ENCODE measurements at places on chromosomes 5 and 9.

GRCh38 chr9:95084254-95084934 lies 233.1 kb downstream of the FANCC start:
- no peak for DNase-seq

GRCh38 chr9:84891924-84892323 lies 222.4 kb downstream of the NTRK2 start:
- DNase-seq: no peak

GRCh38 chr5:54415896-54416601 lies 39.5 kb upstream of the HSPB3 start:
- DNase-seq: no peak

- DNase-seq: peak; percentile 5
These were observed 135.0 kb downstream of the NMUR2 start for GRCh38 chr5:152270096-152270495.

DNA sequence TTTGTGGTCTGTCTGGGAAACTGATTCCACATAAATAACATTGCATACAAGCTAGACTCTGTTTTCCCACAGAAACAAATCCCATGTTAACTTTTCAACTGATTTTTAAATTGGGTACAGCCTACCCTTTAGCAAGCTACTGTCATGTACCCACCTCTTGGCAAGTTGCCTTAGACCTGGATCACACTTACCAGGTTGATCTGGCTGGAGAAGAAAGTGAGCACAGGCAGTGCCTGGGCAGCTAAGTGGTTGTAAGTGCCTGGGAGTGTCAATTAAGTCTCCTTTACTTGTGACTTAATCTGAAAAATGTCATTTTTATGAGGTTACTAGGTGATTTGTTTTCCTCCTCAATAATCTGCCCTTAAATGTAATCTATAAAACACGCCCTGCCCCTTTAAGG lies 336.4 kb downstream of the ARL15 start:
- no peak for DNase-seq

DNA sequence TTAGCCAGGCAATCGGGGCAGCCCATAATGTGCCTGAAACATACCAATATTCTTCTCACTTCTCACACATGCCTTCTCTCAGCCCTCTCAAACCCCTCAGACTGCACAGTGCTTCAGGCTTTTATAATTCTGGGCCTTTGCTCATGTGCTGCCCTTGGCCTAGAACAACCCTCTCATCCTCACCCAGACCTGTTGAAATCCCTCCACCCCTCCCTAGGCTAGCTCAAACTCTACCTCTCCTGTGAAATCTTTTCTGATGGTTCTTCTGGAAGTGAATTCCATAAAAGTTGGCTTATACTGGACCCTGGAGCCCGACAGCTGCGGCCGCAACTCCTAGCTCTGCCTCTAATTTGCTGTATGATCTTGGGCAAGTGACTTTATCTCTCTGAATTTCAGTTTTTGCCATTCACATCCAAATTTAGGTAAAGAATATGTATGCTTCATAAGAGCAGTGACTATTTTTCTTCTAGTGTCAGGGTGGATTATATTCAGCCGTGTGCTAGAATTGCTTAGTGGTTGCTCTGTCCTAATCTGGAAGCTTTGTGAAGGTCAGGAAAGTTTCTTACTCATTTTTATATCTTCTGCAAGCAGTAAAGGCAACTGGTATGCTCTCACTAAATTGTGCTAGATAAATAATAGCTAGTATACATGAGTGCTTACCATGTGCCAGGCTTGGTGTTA lies 221.4 kb downstream of the MAPKAP1 start:
- DNase-seq: no peak

GRCh38 chr9:120705174-120705573 lies 9.1 kb downstream of the MEGF9 start:
- DNase-seq: no peak

- no peak for DNase-seq
These were observed 1.6 kb upstream of the ENHO start for GRCh38 chr9:34524349-34524748.

DNA sequence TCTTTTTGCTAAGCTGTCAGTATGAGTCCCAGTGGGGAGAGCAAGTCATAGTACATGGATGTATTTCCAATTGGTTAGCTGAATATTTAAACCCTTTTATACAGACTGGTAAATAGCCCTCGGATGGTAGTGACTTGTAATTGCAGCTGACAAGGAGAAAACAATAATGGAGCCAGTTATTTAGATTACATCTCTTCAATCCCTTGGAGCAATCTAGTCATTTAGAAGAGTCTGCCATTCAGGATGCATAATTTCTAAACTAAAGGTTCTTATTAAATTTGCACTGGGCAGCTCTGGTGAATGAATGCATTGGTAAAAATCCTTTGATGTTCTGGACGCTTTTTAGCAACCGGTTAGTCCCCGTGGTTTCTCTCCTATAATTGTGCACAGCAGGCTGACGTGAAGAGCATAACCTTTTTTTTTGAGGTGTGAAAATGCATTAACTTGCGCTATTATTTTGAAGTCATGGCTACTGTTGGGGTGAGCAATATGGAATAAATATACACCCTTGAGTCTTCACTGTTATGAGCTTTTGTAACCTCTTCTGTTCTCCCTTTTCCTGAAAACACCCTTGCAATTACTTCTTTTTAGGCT lies 158.6 kb upstream of the CD180 start:
- no peak for DNase-seq

DNA sequence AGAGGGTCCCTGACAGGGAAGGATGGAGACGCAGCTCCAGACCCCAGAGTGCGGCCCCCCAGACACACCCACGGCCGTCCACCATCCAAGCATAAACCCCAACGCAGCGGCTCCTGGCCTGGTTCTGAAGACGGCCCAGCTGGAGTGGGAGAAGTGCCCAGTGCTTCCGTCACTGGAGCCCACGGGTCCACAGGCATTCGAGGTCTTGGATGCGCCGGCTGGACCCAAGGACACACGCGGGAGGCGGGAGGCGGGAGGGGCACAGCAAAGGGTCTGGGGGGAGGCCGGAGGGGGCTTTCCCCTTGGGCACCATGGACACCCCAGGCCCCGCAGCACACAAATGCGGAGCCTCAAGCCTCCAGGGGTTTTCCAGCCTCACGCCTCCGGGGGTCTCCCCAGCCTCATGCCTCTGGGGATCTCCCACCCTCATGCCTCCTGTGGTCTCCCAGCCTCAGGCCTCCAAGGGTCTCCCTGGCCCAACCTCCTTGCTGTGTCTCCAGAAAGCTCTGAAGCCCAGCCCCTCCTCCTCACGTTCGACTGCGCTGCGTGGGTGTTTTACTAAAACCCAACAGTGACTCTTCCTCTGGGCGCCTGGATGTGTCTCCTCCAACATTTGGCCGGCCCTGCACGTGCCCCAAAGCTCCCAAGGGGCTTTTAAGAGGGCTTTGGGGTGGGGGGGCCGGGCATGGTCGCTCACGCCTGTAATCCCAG lies 15.2 kb downstream of the EXD3 start:
- DNase-seq: no peak

DNA sequence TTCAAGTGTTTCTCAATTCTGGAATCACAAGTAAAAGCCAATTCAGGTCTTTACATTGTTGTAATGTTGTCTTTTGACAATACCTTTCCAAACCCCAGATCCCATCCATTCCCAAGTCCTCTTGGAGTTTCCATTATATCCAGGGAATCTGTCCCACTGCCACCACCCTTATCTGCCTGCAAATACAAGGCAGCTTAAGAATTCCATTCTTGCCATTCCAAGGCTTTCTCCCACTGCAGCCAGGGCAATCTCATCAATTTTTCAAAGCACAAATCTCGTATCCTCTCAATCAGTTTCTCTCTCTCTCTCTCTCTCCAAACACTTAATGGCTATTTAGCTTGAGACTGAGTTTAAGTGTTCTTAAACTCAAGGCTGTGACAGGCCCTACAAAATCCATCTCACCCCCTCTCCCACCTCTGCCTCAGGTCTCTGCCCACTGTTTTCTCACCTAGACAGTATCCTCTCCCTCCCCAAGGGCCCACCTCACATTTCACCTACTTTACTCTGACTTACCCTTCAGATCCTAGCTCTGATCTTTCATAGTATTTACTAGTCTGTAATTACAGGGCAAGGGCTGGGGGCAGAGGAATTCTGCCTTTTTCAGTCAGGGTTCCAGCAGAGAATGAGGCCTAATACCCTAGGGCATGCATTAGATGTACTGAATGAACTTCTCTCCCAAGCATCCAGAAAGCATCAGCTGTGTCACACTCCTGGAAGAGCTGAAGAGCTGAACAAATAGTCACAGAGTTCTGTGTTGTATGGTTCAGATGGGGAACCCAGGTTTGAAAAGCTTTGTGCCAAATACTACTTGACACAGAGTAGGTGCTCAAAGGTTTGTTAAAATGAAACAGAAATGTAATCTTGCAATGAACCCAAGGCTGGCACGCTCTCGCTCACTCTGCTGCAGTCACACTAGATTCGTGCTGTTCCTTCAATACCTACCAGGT lies 46.0 kb downstream of the RAPGEF1 start:
- no peak for DNase-seq

GRCh38 chr5:143248822-143249579 lies 154.5 kb downstream of the NR3C1 start:
- DNase-seq: peak; percentile 92

DNA sequence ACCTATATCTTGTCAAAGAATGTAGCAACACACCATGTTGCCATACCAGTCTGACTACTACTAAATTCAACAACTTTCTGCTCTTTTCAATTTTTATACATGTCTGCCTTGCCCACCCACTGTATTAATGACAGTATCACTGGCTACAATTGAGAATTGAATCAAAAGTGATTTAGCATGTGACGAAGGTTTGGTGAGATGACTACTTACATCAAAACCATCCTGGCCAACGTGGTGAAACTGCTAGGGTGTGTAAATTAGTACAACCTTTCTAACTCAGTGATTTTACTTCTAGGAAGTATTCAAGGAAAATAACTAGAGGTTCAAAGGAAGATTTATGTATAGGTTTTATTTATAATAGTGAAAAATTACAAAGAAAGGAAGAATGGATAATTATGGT lies 109.8 kb downstream of the UNC13B start:
- no peak for DNase-seq

DNA sequence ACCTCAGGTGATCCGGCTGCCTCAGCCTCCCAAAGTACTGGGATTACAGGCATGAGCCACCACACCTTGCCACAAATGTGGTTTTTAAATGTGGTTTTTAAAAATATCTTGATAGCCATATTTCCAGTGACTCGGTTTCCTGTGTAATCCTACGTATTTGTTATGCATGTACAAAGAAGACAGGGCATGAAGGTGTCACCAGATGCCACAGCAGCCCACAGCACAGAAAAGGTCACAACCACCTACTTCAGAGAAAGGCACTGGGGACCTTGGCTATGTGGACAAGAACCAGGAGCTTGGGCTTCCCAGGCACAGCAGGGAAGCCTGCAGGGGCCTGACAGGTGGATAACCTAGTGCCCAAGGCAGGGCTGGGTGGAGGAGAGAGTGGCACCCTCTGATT lies 38.0 kb downstream of the C9orf50 start:
- DNase-seq: no peak

DNA sequence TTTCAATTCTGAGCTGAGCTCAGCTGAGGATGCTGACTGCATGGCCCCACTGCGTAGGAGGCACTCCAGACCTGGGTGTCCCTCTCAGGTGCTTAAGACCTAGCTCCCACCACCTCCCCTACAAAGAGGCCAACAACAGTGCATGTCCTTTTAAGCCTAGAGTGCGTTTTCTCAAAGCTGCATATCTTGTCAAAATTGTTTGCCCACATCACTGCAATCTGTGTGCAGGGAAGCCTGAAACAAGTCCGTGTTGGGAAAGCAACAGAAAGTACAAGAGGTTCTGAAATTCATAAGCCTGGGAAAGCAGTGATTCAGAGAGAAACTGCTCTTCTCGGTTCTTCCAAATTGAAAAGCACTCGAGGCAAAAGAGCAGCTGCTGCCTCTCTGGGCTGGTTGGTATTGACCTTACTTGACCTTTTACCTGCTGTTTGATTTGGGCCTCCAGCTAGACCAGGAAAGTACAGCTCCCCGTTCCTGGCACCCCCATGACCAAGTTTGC lies 238.4 kb downstream of the NR2F1-AS1 start:
- DNase-seq: no peak

DNA sequence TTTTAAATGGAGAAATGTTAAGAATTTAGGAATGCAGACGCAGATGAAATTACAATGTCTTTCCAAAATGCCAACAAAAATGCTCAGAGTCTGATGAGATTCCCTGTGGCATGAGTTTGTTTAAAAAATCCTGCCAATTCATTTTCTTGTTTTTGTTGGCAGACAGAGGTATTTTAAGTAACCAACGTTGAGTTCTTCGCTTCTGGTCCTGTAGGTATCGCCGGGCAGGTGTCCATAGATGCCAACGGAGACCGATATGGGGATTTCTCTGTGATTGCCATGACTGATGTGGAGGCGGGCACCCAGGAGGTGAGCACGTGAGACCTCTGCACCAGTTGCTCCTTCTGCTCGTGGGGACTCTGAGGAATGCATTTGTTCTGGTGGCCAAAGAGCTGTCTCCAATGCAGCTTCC lies 69.4 kb downstream of the NPR3 start:
- no peak for DNase-seq

- DNase-seq: no peak
These were observed 39.1 kb upstream of the SPATA31C2 start for GRCh38 chr9:88177371-88177770.

GRCh38 chr9:127390563-127390962 lies 6.4 kb upstream of the SLC2A8 start:
- DNase-seq: no peak

DNA sequence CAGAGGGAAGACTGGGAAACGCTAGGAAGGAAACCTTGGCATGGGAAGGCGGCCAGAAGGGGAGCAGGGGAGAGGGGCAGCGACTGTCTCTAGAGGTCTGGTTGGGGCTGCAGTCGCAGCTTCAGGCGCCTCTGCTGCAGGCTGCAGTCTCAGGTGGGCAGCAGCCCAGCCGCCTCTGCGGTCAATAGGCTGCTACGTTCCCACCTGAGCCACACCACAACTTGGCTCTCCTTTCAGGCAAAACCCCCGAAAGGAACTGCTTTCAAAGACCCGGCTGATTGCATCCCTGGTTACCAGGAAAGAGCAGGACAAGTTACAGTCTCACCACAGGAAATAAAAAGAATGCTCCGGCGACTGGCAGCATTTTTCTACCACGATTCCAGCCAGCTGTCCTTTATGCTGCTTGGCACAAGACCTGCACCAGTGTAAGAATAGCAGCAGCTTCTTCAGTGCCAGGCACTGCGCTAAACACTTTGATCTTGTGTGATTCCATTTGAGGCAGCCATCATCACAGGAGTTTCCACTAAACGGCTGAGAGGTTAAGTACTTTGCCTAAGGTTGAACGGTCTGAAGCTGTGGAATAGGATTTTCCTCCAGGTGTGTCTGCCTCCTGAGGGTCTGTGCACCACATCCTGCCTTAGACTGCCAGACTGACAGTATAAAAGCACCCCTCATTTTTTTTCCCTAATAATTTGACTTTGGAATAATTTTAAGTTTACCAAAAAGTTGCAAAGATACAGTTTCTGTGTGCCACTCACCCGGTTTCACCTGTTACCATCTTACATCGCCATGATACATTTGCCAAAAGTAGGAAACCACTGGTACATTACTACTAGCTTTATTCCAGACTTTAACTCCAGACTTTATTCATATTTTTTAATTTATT lies 7.5 kb downstream of the RPS14 start:
- DNase-seq: no peak

- no peak for DNase-seq
These were observed 43.8 kb upstream of the CER1 start for GRCh38 chr9:14766299-14766698.

GRCh38 chr5:172051643-172052339 lies 45.4 kb upstream of the FBXW11 start:
- DNase-seq: no peak

- no peak for DNase-seq
These were observed 13.7 kb upstream of the SYK start for GRCh38 chr9:90787771-90788460.

GRCh38 chr9:85505612-85506011 lies 236.1 kb downstream of the AGTPBP1 start:
- DNase-seq: no peak

- DNase-seq: no peak
These were observed 333.4 kb downstream of the ICE1 start for GRCh38 chr5:5755888-5756287.

Measured in fibroblast of lung (primary cell).